HAP-1 (cell line): ENCODE measurements at places on chromosomes 7 and 10.

GRCh38 chr7:116786791-116787443, 75.5 kb upstream of the CAPZA2 start:
- peak; percentile 17 for DNase-seq

GRCh38 chr7:105806592-105807447, 69.6 kb downstream of the ATXN7L1 start:
- DNase-seq: no peak

GRCh38 chr7:116736927-116737715, 65.1 kb downstream of the MET start:
- no peak for DNase-seq

DNA sequence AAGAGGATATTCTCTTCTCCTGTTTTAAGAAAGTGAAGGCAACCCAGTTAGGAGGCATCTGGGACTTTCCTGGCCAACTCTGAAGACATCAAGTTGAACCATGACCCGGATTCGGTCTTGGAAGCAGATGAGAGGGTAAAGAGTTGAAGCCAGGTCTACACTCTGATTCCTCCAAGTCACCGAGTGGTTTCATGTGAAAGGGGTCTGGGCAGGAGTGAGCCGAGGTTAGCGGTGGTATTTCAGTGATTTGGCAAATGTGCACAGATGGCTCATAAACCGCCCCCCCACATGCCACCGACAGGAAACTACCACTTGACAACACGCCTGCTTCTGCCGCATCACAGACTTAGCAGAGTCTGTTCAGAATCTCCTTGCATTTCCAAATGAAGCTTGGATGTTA, 11.4 kb upstream of the REPIN1 start:
- no peak for DNase-seq

DNA sequence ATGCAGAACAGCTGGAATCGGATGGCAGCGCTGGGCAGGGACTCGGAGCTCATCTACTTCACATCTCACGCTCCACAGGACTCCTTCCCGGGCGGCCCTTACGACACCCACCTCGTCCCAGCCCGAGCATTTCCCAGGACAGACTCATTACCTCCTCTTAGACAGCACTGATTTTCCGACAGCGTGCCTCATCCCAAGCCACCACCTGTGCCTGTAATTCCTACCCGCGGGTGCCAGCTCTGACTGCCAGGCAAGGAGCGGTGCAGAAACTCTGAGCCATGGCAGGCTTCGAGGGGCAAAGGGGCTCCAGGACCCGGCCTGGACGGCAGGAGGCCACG, 25.6 kb downstream of the GPER1 start:
- DNase-seq: no peak

- DNase-seq: peak; percentile 84
Observed at GRCh38 chr10:102869258-102870198, at the start of gene AS3MT. Gene AS3MT (plus strand): TSS chr10:102869470. CDS start chr10:102869593, 123 bp downstream.

DNA sequence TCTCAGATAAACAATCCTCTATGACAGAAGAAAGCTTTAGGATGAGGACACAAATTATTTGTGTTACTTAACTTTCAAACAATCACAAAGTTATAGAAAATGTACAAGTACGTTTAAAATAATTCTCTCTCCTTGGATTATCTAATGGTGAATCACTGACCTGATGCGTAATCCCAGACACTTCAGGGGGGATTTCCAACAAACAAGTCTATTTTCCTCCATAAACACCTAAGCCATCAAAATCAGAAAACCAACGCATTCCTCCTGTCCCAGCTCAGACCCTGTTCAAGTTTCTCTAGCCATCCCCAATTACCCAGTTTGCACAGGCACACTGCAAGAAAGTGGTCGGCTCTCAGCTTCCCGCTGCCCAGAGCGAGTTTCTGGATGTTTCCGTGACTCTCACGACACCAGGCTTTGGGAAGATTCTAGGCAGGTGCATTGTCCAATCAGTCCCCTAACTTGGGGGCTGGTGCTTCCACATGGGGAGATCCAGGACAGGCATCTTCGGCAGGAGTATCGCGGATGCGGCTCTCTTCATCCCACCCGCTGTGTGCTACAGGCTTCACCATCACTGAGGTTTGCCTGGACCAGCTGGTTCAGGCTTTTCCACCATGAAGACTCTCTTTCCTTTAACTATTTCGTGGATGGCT, 200.0 kb downstream of the ZMYND11 start:
- DNase-seq: no peak

DNA sequence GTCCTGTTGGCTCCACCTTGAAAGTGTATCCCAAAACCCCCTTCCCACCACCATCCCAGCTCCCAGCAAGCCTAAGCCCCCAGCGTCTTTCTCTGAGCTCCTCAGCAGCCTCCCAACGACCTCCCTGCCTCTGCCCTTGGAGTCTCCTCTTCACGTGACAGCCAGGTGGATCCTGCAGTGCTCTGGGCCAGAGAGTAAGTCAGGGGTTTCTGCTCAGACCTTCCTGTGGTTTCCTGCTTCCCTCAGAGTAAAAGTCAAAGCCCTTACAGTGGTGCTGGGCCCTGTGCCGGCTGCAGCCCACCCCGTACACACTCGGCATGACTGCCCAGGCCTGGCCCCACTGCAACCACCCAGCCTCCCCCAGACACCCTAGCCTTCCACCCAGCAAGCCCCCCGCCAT, 51.9 kb downstream of the OAT start:
- no peak for DNase-seq

GRCh38 chr7:47148536-47149207, 433.2 kb downstream of the TNS3 start:
- DNase-seq: no peak

- DNase-seq: no peak
Observed at GRCh38 chr10:132497861-132498561, 39.6 kb upstream of the INPP5A start.

GRCh38 chr10:124578231-124579010, 116.8 kb downstream of the LHPP start:
- no peak for DNase-seq

GRCh38 chr7:45682358-45682735, 108.2 kb downstream of the ADCY1 start:
- no peak for DNase-seq

DNA sequence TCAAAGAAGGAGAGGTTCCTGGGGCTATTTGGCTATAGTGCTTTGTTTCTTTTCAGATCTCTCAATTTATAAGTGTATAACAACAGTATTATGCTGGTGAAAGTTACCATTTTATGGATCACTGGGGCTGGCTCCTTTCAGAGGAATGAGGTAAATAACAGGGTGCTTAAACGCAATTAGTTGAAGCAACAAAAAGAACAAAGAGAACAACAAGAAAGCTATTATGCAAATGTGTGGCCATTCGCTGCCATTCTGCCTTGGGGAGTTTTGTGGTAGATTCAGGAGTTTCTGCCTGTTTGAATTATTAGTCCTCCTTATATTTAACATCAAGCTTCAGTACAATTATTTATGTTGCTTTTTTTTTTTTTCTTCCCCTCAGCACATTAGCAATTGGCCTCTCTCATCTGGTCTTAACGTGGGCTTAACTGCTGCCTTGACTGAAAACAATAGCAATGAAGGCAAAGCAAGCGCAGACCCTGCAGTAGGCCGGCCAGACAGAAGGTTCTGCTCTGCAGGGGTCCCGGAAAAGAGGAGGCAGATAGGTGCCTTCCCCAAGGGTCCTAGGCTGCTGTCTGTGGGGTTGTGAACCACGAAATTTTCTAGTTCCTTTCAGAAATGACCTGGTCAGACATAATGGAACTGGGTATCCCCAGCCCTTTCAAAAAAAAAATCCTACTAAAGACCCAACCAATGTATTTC, 339.9 kb upstream of the PODXL start:
- DNase-seq: peak; percentile 73

DNA sequence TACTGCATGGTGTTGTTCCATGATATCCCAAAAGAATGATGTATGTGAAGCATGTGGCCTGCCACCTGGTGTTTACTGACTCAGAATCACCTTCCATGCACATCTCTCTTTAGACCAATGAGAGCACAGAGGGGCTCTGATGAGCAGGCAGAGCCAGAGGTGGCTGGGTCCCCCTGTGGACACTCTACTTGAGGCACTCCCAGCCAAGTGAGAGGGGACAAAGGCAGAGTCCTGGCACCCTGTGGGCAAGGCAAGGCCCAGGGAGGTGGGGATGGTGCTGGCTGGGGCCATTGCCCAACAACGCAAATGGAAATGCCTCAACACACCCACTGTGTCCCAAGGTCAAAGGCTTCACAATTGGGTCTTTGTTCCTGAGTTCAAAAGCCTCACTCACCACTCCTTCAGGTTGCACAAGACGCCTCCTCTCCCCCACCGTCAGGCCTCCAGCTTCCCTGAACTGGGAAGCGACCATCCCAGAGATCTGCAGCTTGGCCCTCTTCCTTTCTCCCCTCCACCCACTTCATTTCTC, 164.6 kb downstream of the NEURL1 start:
- no peak for DNase-seq

- DNase-seq: no peak
Observed at GRCh38 chr10:48506147-48506917, 98.5 kb downstream of the ARHGAP22 start.

- no peak for DNase-seq
Observed at GRCh38 chr10:43983856-43984271, 335.2 kb upstream of the ZNF32 start.

DNA sequence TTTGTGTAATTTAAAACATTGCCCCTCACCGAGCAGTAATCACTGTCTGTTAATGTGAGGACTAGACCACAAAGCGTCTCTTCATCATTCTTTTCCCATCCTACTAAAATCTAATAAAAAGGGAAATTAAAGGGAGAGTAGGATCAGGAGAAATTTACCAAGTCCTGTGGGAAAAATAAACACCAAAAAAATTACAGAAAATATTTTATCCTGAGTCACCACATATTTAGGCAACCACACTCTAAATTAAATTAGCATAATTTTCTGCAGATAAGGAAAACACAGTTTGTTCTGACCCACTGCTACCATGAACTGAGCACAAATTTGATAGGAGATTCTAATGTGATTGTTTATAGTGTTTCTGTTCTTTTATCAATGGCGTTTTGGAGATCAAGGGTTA, 49.3 kb downstream of the CCDC6 start:
- no peak for DNase-seq

GRCh38 chr7:36312064-36312914, 77.4 kb upstream of the ANLN start:
- no peak for DNase-seq

DNA sequence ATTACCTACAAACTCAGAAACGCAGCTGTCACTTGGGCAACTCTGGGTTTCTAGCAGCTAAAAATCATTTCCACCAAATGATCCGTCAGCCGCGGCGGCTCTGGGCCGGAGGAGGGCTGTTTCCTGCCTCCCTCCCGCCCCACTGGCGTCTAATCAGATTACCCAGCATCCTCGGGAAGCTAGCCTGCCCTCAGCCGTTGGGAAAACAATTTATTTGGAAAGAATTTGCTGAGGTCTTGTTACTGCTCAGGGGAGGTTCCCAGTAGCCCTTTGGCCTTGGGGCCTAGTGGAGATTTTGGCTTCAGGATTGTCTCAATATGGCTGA, 65.0 kb upstream of the ADGRA1 start:
- DNase-seq: no peak

DNA sequence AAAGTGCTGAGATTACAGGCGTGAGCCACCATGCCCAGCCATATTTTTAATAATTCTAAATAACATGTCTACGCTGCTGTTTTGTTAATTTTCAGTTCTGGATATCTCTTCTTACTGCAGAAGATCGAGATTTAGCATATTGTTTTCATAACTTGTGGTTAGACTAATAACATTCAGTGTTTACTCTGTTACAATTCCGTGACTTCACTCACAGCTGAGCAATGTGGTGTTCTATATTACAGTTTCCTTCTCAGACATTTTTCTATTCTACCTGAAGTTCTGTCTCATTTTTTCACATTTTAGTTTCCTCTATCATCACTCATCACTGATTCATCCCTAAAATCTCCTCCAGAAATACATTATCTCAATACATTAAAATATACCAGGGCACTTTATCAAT, 10.9 kb downstream of the RNF32 start:
- no peak for DNase-seq

GRCh38 chr7:13933536-13933935, 55.9 kb downstream of the ETV1 start:
- no peak for DNase-seq

GRCh38 chr10:116198676-116199035, 74.3 kb downstream of the GFRA1 start:
- DNase-seq: no peak

DNA sequence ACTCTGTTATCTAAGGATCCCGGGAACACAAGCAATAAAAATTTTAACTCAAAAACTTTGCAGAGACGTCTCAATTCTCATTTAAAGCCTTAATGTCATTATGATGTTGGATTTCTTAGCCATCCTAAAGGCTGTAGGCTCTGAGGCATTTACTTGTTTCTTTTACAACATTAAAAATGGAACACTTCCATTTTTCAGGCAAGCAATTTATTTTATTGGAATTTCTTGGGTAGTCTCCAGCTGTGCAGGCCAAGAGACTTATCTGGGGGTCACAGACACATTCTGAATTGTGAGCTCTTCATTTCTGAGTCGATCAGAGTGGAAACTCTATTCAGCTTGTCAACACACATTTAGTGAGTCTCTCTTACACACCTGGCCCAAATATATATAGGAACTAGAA, 48.0 kb upstream of the KIF5B start:
- DNase-seq: no peak

- no peak for DNase-seq
Observed at GRCh38 chr7:17599733-17600339, 301.4 kb downstream of the AHR start.

DNA sequence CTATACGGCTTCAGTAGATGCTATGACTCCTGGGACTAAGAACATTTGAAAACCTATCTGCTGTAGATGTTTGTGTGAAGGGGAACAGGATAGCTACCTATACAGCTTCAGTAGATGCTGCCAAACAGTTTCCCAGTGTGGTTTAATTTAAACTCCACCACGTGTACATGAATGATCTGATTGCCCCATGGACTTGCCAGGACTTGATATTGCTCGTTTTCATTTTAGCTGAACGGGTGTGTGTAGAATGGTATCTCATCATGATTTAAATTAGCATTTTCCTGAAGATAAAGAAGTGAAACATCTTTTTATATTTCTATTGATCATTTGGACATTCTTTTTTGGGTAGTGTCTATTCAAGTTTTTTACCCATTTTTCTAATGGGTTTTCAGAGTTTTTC, 77.8 kb upstream of the PIP4K2A start:
- no peak for DNase-seq

GRCh38 chr10:42987575-42987974, 89.3 kb upstream of the RET start:
- DNase-seq: no peak

GRCh38 chr10:47371629-47372485, 12.2 kb downstream of the ZNF488 start:
- peak; percentile 1 for DNase-seq

GRCh38 chr7:12398186-12398585, 5.5 kb downstream of the VWDE start:
- DNase-seq: no peak

GRCh38 chr10:89639326-89639725, 5.7 kb downstream of the PANK1 start:
- DNase-seq: no peak

- no peak for DNase-seq
Observed at GRCh38 chr7:21965291-21965690, 19.6 kb upstream of the CDCA7L start.
